Suppressor macrophage treated with lipopolysaccharide for 1 hour (primary cell): ENCODE measurements at places on chromosomes 16 and 17.

DNA sequence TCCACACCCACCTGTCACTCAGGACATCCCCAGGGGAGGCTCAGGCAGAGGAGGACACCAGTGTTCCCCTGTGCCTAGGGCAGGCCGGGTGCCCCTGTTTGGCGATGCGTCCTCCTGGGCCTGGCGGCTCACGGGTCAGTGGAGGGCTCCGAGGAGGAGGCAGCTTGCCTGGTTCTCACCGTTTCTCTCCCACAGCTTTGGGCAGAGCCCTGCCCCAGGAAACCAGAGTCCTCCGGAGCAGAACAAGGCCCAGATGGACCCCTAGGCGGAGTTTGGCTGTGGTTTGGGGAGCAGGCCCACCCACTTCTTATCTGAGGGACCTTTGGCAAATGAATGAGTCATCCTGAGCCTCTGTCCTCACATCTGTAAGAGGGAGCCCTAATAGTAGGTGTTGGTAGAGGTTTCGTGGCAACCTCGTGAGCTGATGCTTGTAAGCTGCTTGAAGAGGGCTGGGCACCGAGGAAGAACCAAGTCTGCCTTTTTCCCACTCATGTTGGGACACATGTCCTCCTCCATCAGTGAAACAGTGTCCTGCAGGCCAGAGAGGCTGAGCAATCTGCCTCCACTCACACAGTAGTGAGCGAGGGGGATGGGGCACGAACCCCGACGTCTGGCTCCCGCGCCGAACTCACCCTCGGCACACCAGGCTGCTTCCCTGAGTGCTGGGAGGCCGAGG is 247.0 kb upstream of the CIBAR2 start:
- no peak for DNase-seq

DNA sequence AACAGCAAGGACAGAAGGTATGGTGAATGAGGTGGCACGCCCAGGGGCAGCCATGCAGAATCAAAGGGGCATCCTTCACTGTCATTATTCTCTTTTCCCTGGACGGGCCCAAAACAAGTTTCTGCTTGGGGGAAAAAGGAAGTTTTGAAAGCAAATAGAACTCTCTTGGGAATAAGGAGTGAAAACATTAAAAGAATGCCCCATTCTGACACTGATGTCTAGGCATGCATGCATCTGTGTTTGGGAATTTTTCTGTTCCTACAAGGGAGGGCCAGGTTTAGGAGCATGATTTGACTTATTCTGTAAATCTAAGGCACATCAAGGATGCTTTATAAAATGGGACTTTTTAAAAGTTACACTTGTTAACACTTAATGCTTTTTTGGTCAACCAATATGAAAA is 34.3 kb upstream of the SLC12A3 start:
- no peak for DNase-seq

- DNase-seq, result no peak
These were observed 49.4 kb downstream of the BEAN1 start for GRCh38 chr16:66476328-66477027.

DNA sequence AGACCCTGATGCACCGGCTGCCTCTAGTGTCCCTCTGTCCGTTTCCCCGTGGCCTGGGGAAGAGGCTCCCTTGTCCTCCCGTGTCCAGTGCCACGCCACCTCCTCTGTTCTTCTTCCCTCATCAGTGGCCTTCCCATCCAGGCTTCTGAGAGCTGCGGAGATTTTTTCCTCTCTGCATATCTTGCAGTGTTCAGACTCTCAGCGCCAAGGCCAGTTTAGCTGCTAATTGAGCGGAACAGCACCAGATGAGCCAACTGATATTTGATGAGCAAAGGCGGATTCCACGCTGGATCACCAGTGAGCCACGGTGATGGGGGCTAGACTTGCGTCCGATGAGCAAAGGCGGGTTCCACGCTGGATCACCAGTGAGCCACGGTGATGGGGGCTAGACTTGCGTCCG is 257.6 kb downstream of the FOXL1 start:
- DNase-seq, result no peak

DNA sequence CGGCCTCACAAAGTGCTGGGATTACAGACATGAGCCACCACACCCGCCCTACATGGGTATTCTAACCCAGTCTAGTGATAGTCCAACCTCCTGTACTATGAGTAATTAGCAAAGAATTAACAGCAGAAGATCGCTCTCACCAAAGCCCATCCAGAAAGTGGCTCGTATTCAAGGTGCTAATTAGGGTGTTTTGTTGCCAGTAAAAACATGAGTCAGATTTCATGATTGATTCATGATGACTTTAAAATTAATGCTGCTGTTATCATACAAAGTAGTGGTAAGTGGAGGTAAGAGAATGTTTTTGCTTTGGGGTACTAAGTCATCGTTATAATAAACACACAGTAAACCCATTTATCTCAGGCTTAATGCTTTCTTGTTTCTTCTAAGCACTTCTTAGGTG is 428.8 kb downstream of the WWOX start:
- no peak for DNase-seq

DNA sequence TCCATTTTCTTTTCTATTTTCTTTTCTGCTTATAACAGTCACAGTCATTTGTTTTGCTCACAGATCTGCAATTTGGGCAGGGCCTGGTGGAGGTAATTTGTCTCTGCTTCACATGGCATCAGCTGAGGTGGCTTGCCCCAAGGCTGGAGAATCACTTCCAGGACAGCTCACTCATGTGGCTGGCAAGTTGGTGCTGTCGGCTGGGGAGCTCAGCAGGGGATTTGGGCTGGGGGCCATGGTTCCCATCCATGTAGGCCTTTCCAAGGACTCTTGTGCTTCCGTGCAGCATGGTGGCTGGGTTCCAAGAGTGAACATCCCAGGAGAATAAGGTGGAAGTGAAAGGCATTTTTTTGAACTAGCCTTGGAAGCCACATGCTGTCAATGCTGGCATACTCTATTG is 85.7 kb downstream of the MGAT5B start:
- DNase-seq, result no peak

- peak; percentile 20 for DNase-seq
These were observed 52.6 kb downstream of the PIMREG start for GRCh38 chr17:6496640-6497441.

GRCh38 chr17:45942284-45942683 is 47.9 kb downstream of the MAPT start:
- no peak for DNase-seq

DNA sequence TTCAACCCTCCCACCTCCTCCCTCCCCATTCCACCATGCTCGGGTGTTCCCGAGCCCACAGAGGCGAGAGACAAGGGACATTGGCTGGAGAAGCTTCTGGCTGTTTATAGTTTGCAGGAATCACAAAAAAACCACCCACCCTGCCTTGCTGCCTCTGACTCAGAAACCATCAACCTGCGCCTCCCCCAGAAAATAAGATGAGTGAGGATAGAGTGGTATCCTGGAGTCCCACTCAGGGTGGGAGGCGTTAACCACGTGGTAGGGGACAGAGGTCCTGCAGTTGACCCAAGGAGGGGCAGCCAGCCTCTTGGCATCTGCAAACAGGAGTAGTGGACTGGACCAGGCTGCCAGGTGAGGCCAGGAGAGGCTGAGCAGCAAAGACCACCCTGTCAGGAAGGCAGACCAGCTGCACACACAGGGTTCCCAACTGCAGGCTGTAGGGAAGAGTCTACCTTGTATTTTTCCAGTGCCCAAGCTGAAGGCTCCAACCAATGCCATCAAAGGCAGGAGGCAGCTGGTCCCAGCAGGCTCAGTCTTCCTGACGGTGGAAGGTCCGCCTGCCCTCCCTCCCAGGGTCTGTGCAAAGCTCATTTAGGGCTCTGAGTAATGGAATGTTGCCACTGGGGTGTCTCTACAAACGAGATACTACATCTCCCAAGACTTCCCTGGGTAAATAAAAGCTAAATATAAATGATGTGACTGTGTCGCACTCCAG is 201.5 kb upstream of the TNRC6C start:
- no peak for DNase-seq

DNA sequence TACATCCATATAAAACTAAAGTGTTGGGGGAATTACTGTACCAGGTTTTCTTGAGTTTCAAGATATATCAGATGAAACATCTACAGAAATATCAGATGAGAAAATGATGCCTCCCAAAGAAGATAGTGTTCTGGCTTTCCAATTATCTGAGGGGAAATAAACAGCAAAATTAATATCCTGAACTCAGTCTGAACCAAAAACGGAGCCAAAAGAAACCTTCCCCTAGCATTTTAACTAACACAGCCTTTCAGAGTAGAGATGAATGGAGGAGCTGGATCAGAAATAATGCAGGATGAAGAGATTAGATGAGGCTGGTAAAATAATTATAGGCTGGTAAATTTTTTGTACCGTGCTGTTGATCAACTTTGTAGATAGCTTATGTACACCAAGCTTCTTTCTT is 16.2 kb downstream of the ERCC4 start:
- no peak for DNase-seq

DNA sequence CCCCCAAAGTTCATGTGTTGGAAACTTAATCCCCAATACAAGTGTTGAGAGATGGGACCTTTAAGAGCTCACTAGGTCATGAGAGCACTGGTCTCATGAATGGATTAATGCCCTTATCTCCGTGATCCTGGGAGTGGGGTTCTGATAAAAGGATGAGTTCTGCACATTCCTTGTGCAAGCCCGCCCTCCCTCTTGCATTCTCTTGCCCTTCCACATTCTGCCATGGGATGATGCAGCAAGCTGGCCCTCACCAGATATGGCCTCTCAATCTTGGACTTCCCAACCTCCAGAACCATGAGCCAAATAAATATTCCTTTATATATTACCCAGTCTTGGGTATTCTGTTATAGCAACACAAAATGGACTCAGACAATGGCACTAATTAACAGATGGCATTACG is 14.1 kb downstream of the GLG1 start:
- no peak for DNase-seq

- DNase-seq, result peak; percentile 86
These were observed 5.8 kb downstream of the ITGAM start for GRCh38 chr16:31265329-31266245.

GRCh38 chr16:10868104-10868595 is 8.9 kb upstream of the CIITA start:
- no peak for DNase-seq

DNA sequence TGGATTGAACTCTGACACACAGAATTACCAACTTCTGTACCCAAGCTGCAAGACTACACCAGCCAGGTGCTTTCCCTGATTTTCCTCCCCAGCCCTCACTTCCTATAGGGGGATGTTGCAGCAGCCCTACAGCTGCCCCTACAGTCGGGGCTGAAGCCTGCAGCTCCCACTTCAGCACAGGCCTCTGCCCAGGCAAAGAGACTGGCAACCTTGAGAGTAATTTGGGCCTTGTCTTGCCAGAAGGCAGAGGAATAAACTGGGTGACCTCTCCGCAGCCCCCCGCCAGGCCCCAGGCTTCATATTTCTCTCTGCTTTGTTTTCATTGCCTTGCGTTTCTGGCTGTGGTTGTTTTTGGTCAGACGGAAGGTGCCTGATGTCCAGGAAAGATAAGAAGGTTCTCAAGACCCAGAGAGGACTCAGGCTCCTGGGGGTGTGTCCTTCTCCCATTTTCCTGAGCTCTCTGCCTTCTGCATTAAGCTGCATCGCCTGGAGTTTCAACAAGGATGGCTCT is 32.0 kb downstream of the SLC6A4 start:
- peak; percentile 14 for DNase-seq

DNA sequence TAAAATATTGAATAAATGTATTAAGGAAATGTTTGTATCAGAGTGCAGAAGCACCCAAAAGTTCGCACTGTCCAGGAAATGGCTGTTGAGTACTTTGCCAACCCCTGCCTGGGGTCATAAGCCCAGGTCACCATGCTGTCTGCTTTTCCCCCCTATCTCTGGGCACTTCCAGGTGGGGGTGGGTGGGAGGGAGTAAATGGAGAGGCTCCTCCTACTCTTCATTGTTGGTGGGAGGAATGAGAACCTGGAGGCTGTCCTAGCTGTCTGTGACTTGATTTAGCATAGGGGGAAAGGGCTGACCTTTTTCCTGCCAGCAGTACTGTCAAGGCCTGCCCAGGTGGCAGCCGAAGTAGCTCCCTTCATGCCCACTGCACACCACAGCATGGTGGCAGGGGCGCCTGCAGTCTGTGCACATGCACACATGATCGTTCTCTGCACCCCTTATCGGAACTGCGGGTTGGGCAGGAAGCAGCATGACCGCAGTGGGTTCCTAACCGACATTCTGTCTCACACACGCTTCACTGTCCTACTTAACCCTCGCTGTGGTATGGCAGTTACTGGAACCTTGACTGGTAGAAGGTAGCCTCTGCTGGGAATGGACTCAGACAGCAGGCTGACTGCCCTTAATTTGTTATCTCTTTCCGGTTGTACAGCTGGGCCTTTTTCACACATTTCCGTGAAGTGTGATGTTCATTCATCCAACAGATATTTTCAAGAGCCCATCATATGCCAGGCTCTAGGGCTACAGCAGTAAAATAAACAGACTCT is 41.5 kb downstream of the LDHD start:
- peak; percentile 34 for DNase-seq

DNA sequence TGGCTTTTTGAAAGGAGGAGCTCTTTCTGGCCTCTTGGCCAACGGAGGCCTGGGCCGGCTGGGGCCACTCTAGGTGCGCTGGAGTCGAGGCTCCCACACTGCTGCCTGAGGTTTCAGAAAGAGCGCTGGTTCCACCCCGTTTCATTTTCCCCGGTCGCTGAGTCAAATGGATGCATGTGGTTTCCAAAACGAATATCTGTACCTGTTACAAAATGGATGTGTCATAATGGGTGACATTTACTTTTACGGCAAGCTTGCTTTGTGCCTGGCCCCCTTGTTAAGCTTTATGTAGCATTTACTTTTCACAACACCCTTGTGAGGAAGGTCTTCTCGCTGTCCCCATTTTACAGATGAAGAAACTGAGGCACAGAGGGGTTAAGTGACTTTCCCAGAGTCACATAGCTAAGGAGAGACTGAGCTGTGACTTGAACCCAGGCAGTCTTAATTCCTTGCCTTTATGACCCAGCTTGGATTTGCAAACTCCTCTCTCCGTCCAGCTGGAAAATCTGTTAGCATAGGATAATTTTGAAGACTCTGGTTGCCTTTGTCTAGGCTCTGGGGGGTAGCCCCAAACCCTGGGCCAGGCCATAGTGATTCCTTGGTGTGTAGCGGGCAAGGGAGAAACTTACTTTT is 10.6 kb downstream of the KSR1 start:
- DNase-seq, result peak; percentile 55

- peak; percentile 87 for DNase-seq
These were observed 3.1 kb downstream of the RNF227 start for GRCh38 chr17:7912927-7913524.

DNA sequence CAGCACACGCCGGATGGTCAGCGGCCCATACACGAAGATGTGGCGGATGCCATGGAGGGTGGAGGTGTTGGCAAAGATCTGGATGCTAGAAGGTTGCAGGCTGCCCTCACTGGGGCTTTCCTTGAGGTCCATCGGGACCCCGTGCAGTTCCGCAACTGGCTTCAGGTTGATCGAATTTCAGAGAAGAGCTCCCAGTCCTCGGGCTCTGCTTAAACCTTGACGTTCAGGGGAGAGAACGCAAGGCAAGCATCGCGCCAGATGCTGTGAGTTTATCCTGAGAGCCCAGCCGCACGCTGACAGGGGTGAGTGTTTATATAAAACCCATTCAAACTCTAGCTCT is 98.7 kb upstream of the CCL2 start:
- DNase-seq, result no peak

DNA sequence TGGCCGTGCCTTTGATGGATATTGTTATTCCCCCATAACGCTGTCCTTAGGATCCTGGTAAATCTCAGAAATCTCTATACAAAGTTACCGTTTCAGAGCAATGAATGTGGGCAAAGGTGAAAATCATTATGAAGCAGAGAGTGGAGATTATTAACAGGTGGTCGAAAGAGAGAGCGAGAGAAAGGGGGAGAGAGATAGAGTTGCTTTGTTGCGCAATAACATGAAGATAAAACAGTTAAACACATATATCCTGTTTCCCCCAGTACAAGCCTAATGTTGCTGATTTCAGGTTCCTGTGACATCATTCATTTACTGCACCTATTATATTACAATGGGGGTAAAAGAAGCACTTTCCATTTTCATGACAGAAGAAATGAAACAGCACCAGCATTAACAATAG is 535.4 kb upstream of the RBFOX1 start:
- DNase-seq, result no peak
